ENCODE measurements at places on chromosomes 4 and X.

GRCh38 chr4:173002830-173003561, 165.6 kb upstream of the GALNT7 start:
- DNase-seq: no peak

- DNase-seq: no peak
Observed at GRCh38 chrX:36422368-36422767, 502.8 kb downstream of the CFAP47 start.

DNA sequence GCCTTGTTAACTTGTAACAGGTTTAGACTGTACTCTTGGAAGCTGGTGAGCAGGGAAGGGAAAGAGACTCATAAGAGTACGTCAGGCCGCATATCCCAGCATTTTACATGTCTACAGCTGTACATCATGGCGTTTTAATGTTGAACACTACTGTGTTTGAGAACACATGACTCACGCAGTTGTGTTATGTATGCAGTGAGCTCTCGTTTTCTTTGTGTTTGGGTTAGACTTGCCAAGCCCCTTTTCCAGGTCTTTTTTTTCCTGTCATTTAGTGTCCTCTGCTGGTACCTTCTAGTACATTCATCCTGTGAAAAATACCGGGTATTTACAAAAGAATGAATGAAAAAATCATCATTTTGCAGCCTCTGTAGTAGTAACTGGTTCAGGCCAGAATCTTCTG, 35.3 kb downstream of the SMS start:
- no peak for DNase-seq

DNA sequence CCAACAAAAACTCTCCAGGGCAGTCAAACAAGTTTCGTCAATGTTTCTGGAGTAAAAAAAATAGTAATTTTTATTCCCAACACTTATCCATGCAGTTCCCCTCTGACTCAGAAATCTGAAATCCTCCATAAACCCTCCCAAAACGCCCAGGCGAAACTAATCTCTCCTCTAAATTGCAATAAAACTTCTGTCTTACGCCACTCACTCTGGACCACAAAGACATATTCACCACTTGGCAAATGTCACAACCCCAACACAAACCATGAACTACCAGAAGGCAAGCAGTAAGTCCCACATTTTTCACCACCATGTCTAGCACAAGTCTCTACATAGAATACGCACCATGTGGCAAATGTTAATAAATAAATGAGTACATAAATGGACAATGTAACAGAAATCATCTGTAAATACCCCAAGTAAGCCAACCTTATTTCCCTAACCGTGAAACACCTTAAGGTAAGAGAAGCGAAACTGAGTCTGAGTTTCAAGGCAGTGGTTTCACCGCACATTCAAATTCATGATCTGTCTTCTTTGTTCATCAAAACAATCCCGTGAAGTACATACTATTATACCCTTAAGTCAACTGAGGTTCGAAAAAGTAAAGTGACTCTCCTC, 1.6 kb downstream of the PAPSS1 start:
- DNase-seq: no peak

- DNase-seq: no peak
Observed at GRCh38 chr4:148634476-148634875, 192.3 kb upstream of the NR3C2 start.

Measured in BE2C (cell line).